Stimulated activated CD4-positive, alpha-beta T cell treated with anti-CD3 and anti-CD28 coated beads, Interleukin-1b, Interleukin-23, amount 100 ng/mL, for 1 hour (primary cell): ENCODE measurements at places on chromosomes 11 and 22.

GRCh38 chr22:19382240-19382639 lies 49.3 kb downstream of the HIRA start:
- DNase-seq = no peak

- no peak for DNase-seq
Observed at GRCh38 chr22:32175683-32176644, 16.9 kb upstream of the C22orf42 start.

DNA sequence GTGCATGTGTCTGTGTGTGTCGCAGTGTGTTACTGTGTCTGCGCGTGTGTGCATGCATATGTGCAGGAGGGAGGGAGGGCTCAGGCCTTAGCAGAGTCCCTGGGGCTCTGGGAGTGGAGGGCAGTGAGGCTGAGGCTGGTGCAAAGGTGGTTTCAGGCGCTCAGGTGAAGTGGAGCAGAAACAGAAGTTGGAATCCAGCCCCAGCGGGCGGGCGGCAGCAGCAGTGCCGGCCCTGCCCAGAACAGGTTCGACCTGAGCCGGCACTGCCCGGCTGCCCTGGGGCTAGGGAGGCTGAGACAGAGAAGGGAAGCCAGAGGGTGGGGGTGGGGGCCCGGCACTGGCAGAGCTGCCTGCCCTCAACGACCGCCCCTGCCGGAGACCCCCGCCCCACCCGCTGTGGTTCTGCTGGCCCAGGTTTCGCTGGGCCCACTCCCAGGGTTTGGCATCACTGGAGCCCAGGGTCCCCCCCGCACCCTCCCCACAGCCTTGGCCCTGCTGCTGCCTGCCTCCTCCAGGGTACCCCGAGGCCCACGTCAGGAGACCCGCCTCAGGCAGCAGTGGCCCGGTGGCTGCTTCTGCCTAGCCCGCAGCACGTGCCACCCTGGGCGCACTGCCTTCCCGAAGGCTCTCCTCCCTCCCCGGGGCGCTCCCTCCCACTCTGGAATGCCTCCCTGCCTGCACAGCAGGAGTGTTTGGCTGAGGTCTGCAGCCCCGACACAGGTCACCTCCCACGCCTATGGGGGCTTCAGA lies 13.3 kb downstream of the ASCL2 start:
- no peak for DNase-seq

DNA sequence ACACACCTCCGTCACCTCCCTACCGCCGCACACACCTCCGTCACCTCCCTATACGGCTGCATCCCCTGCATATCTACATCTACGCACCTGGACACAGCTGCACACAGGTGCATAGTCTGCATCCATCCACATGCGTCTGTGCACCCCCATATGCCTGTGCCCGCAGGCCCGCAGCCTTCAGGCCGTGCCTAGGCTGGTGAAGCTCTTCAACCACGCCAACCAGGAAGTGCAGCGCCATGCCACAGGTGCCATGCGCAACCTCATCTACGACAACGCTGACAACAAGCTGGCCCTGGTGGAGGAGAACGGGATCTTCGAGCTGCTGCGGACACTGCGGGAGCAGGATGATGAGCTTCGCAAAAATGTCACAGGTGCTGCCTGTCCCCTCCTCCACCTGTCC lies 4.8 kb downstream of the PKP3 start:
- no peak for DNase-seq

DNA sequence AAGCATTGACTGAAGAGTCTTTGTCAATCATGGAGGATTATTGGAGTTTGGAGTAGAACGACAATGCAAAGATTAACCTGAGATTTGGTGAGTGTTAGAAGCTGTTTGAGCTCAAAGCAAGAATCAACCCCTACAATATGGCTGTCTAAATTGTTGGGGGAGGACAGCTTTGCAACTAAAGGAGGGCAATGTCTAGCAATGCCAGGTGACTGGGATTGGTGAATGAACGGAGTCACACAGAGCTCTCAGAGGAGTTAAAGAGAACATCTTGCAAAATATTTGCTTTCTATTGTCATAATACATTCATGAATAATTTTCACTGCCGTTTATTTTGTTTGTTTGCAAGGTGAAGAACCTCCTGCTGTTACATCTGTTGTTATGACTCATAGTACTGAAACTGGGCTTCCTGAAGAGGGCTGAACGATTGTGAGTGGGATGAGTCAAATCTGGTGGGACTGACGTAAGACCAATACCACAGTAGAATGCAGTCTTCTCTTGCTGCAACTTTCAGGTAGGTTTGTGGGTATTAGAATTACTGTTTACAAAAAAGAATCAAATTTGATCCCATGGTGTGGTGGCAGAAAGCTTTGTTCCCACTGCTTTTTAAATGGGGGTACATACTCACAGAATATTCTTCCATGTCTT lies 281.9 kb downstream of the CADM1 start:
- no peak for DNase-seq
